Purkinje cell (primary cell): ENCODE measurements at places on chromosomes 2 and 18. TPM values are rescaled to one million over a fixed set of nuclear protein-coding genes. Genes with fewer than 3 reads are reported as not detected.

The GPR39 gene
- polyA plus RNA-seq, result 2.0 and 3.2 TPM in 2 replicates

The UGT1A7 gene
- not detected in 2 replicates for polyA plus RNA-seq

The PRKAG3 gene
- not detected in 2 replicates for polyA plus RNA-seq

The RIT2 gene
- 15.9 and 21.0 TPM in 2 replicates for polyA plus RNA-seq
